ENCODE measurements at places on chromosomes 16 and 17. TPM values are rescaled to one million over a fixed set of nuclear protein-coding genes. Genes with fewer than 3 reads are reported as not detected.
A peak's percentile ranks its signal among the peaks of the same experiment; 100 is the strongest.

The GOT2 gene
- 133 TPM for total RNA-seq

The CHRNB1 gene
- 8.7 TPM for total RNA-seq

The DRG2 gene
- total RNA-seq = 45.6 TPM

- peak overlapping the region; percentile 49 for H3K4me3 ChIP-seq
- H3K36me3 ChIP-seq = peaks cover 52% of the 10 kb centered on the region
- H3K4me1 ChIP-seq = peaks cover 41% of the 10 kb centered on the region
- DNase-seq = peak; percentile 81
- H3K27me3 ChIP-seq = no peaks in the 10 kb centered on the region
Observed at GRCh38 chr17:8226536-8227237, 16.3 kb upstream of the AURKB start.

- peaks cover 14% of the 10 kb centered on the region for H3K4me1 ChIP-seq
- H3K27me3 ChIP-seq = peaks cover 2% of the 10 kb centered on the region
- DNase-seq = no peak
- H3K27ac ChIP-seq = no peak overlapping the region
Observed at GRCh38 chr17:81520021-81520901, 7.7 kb upstream of the ACTG1 start.

GRCh38 chr17:52837492-52837891 lies 679.0 kb upstream of the CA10 start:
- H3K36me3 ChIP-seq = no peaks in the 10 kb centered on the region
- H3K4me3 ChIP-seq = no peak overlapping the region
- no peaks in the 10 kb centered on the region for H3K4me1 ChIP-seq
- H3K27me3 ChIP-seq = no peaks in the 10 kb centered on the region

GRCh38 chr17:78484271-78485246 lies 92.6 kb downstream of the DNAH17 start:
- peak overlapping the region; percentile 67 for H3K4me3 ChIP-seq
- H3K27ac ChIP-seq = peak overlapping the region; percentile 28
- peaks cover 3% of the 10 kb centered on the region for H3K27me3 ChIP-seq
- H3K36me3 ChIP-seq = no peaks in the 10 kb centered on the region

DNA sequence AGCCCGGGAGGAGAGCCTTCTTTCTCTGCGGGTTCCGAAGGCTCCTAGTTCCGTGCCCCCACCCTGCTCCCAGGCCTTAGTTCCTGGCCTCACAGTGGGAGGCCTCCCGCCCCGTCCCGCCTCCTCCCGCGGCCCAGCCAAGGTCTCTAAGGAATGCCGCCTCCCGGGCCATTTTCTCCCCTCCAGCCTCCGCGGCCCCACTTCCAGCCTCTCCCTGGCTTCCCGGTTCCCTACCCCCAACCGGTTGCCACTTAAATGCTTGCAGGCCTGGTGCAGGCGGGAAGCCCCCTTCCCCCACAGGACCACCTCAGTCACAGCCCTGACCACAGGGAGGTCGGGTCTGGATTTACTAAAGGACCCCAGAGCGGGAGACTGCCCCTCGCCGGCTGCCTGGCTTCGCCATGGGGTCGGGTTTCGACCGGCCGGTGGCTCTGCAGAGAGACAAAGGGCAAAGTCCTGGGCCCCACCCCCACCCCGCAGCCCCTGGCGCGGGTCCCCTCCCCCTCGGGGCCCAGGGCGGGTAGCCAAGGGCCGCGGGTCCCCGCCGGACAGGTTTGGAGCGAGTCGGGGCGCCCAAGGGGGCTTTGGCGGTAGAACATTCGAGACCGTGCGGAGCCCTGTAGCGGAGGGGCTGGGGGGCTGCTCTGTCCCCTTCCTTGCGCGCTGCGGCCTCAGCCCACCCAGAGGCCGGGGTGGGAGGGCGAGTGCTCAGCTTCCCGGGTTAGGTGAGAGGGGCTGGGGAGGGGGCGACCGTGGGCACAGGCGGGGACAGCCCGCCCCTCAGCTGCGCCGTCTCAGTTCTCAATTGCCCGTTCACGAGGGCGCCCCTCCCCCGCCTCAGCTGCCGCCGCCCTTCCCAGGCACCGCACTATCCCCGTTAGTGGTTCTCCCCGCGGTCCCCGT lies 16.4 kb downstream of the IGF2BP1 start:
- H3K27me3 ChIP-seq = peaks cover 44% of the 10 kb centered on the region
- H3K27ac ChIP-seq = no peak overlapping the region
- no peaks in the 10 kb centered on the region for H3K4me1 ChIP-seq
- DNase-seq = no peak
- no peak overlapping the region for H3K4me3 ChIP-seq

- DNase-seq = no peak
- peaks cover 31% of the 10 kb centered on the region for H3K4me1 ChIP-seq
- peak overlapping the region; percentile 83 for H3K27ac ChIP-seq
- no peaks in the 10 kb centered on the region for H3K27me3 ChIP-seq
- H3K4me3 ChIP-seq = peak overlapping the region; percentile 40
Observed at GRCh38 chr16:23826528-23827045, 9.2 kb upstream of the PRKCB start.

Measured in activated CD4-positive, alpha-beta T cell treated with anti-CD3 and anti-CD28 coated beads for 36 hours (primary cell).